ENCODE measurements at places on chromosomes 4 and X.

GRCh38 chr4:162406637-162407365 lies 243.0 kb upstream of the FSTL5 start:
- DNase-seq = no peak

- peak; percentile 59 for DNase-seq
Measured at GRCh38 chr4:15930314-15930713, 8.2 kb downstream of the FGFBP1 start.

DNA sequence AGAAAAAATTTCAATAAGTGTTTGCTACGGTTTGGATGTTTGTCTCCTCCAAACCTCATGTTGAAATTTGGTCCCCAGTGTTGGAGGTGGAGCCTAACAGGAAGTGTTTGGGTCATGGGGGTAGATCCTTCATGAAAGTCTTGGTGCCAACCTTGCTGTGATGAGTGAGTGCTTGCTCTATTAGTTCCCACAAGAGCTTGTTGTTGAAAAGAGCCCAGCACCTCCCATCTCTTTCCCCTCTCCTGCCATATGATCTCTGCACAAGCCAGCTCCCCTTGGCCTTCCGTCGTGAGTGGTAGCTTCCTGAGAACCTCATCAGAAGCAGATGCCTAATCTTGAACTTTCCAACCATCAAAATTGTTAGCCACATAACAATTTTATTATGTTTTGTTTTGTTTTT lies 10.3 kb upstream of the RAB40A start:
- no peak for DNase-seq

GRCh38 chr4:1116838-1117237 lies 3.5 kb upstream of the RNF212 start:
- peak; percentile 14 for DNase-seq

DNA sequence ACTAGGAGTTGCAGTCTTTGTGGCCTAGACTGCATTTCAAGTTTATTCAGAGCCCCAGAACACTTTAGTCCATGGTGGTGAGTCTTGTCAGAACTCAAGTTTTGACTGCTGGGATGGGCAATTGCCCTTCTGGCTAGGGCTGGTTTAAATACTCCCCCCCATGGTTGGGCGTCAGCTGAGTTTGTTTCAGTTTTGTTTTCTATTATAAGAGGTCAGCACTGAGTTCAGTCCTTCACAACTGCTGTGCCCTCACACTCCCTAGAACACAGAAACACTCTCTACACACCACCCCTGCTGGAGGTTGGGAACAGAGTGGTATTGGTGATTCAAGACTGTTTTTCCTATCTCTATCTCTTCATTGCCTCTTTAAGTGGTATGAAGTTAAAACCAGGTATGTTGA lies 217.0 kb downstream of the GUCY2F start:
- DNase-seq = no peak
